COLO829 (cell line): ENCODE measurements at places on chromosomes 2 and 18.

DNA sequence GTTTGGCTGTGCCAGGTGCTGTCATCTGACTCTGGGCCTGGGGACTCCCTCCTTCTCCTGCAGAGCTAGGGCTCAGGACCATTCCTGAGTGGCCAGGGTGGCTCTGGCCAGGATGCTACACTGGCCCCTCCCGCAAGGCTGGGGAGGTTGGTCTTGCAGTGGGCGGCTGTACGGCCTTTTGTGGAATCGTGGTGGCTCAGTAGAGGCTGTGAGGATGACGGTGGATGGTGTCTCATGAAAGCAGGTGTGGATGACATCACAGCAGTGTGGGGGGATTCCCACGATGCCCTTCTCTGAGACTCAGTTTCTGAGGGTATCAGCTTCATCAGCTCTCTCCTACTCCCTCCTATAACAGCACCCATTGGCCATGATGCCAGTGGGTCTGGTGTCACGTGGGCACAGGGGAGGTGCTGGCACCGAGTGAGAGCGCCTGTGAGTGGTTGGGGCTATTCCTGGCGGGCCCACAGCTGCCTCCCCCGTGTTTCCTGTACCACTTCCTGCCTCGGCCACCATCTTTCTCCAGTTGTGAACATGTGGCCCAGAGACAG lies 144.2 kb upstream of the HDAC4 start:
- no peak for DNase-seq

GRCh38 chr2:30590407-30590806 lies 143.4 kb downstream of the LCLAT1 start:
- DNase-seq = no peak

DNA sequence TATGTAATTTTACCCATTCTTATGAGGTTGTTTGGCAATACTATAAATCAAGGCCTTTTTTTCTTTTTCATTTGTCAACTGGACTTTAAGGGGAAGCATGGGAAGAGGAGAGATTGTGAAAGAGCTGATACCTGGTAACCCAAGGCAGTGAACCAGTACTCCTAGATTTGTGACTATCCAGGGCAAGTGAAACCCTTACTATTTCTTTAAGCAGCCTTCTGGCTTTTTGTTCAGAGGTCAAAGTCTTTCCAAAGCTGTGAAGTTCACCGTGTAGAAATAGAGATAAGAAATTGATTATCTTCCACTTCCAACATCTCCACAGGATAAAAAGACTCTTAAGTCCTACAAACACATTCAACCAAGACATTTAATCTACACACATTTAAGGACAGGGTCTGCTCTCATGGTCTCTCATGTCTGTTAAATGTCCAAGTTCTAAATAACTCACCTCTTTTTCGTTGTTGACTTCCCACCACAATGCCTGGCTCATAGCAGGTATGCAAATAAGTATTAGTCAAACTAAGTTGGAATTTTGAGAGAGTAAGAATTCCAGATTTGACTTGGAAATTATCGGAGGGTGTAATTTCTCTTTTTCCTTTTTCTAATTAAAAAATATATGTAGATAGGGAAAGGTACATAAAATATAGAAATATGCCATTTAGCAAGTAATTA lies 485.8 kb downstream of the STK39 start:
- DNase-seq = no peak

DNA sequence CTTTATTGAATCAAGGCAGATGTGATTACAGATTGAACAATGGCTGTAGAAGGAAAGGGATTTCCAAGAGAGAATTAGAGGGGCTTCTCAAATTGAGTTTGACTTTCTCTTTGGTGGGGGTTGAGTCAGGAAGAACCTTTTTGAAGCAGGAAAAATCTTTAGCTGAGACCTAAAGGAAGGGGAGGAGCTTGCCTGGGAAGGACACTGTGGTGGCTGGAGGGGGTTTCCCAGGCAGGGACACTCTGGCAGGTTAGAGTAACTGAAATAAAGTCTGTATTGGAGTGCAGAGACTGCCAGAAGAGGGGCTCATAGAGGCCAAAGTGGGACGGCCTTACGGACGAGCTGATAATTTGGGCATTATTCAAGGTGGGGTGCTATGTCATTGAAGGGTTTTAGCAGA lies 69.3 kb downstream of the NEDD4L start:
- no peak for DNase-seq

- no peak for DNase-seq
Measured at GRCh38 chr18:62354151-62354550, 29.0 kb downstream of the TNFRSF11A start.

DNA sequence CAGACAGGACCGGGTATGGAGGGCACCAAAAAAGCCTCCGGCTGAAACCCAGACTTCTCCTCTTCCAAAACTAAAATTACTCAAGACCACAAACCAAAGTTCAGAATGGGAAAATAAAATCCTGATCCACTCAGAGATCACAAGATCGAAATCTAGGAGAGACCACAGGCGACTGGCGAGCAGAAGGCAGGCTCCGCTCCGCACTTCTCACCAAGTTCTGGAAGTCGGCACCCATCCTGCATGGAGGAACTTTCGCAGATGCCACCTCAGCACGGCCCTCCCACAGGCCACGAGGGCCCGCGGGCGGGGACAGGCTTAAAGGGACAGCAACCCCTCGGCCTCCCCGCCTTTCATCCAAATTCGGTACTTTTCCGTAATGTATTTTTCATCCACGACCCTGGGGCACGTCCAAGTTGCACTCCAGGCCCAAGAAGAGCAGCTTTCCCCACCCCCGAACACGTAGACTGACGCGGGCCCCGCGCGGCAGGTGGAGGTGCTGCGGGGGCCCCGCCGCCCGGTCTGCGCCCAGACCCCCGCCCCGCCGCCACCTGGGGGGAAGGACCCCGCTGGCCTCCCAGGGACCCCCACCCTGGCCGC lies 43.7 kb downstream of the HDLBP start:
- DNase-seq = peak; percentile 64

DNA sequence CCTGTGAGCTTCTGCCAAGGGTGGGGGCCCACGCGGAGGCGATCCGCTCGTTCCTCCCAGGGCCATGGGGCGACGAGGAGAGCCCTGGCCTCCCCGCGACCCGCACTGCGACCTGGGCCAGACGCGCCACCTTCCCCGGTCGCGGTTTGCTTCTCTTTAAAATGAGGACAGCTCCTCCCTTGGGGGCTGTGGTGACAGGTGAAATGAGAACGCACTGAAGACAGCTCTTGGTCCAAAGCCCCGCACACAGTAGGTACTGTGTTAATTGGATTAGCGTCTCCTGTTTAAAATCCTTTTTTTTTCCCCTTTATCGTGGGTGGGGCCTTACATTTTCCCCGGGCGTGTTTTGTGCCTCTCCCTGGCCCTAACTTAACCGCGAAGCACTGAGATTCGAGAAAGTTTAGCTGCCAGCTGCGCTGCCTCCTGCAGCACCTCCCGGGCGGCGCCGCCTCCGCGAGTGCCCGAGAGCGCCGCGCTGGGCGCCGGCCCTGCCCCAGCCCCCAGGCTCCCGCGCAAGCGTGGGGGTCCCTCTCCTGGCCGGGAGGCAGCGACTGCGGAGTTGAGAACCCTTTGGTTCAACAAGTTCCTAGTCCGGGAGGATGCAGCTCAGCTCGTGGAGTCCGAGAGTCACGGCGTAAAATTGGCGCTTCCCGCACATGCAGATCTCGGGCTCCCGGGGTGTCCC lies 1.1 kb downstream of the HPCAL1 start:
- no peak for DNase-seq

DNA sequence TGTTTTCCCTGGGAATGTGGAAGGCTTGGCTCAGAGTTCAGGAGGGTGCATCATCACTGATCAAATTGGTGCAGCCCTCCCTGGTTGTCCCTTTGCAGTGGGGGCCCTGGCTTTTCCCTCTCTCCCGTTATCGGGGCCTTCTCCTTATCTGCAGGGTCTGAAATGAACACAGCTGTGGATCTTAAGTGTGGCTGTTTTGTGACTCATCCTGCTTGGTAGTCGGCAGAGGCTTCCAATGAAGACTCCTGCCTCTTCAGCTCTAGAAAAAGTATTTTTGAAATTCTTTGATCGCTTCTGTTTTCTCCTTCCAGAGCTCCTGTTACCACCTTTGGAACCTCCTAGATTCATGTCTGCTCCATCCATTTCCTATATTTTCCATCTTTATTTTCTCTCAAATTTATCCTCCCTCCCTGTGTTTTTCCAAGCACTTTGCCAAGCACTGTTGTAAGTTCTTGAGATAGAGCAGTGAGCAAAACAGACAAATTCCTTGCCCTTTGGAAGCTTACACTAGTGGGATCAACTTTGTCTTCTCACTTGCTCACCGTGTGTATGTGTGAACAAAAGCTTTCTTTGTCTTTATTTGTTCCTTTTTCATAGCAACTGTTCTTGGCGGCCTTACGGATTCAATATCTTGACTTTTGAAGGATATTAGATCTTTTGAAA lies 45.7 kb downstream of the RALB start:
- no peak for DNase-seq

- no peak for DNase-seq
Measured at GRCh38 chr2:60535685-60536312, 17.7 kb downstream of the BCL11A start.

GRCh38 chr2:63840081-63840784 lies 1.5 kb upstream of the UGP2 start:
- DNase-seq = no peak

- DNase-seq = peak; percentile 29
Measured at GRCh38 chr18:37565977-37566478, 430 bp upstream of the CELF4 start.

- DNase-seq = peak; percentile 50
Measured at GRCh38 chr18:62625019-62625418, 90.3 kb upstream of the PHLPP1 start.

DNA sequence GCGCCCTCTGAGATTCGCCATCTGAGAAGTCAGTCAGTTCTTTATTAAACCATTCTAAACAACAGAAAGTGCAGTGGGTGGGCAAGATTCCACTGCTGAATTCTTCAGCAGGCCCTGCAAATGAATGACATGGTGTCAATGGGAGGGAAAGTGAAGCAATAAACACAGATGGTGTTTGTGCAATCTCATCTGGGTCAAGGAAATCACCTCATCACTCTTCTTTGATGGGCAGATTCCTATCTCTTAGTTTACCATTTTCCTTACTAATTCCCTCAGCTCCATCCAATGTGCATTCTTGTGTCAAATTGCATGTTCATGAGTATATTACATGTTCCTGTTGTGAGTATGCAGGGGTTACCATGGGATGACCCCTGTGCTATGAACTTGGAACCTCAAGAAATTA lies 100.7 kb upstream of the CYP1B1 start:
- DNase-seq = no peak

DNA sequence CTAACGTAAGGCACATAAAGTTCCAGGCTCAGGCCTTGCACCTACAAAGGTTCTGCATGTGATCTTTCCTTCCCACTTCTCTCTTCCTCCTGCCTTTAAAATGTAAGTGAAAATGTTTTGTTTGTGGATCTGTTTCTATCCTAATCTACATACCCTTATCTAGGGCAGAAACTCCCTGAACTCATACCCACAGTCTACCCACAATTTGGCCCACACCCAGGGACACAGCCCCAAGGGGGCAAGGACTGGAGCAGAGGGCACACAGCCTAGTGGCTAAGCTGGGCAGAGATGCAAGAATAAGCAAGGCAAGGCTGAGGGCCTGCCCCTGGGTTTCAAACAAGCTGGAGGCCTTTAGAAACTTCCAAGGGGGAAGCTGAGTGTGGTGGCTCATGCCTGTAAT lies 71.0 kb downstream of the HS1BP3 start:
- no peak for DNase-seq

DNA sequence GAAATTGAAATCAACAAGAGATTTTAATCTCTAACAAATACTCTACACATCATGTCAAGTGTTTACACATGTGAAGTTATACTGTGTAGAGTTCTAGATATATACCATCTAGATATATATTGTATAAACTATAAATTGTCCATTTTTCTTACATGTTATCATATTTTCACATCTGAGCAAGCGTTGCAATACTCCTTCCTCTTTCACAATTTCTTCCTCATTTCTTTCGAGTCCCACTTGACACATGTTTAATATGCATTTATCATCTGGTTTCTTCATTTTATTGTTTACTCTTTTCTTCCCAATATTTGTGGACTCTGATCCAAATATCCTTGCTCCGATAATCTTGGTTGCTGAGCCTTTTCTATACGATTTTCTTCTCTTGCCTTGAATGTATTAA lies 50.2 kb downstream of the UNC80 start:
- no peak for DNase-seq

DNA sequence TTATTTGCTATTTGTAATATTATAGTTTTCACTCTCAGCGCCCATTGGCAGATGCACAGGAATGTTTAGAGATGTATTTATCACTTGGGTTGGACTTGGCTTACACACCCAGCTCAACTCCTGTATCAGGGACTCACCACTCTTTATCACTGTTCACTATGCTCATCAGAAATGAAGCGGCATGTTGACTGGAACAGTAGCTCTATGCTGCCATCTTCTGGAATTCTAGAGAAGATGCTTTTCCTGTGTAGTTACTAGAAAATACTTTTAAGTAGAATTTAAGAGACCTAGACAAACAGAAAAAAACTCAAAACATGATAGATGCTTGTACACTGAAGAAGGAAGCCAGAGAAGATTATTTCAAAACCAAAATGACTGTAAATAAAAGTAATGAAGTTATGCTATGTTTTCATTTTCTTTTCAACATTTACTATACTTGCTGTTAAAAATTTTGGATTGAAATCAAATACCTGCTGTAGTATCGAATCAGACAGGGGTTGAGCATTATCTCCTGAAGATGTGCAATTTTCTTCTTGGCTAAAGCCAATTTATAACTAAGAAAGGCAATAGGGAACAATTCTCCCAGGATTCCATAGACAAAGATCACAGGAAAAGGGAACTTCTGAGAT lies 47.4 kb upstream of the NXPH2 start:
- peak; percentile 49 for DNase-seq

DNA sequence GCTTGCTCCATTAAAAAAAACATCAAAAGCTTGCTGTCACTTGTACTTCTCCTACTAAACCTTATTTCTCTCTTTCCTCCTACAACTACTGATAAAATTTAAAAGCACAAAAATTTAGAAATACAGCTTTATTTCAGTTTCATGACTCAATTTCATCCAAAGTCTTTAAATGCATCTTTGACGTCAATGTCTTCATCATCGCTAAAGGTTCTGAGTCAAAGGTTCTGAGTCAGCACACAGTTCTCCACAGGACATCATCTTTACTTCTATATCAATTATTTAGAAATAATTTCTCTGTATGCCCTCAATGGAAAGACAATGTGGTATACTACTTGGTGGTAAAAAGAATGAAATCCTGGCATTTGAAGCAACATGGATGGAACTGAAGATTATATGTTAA lies 163.9 kb upstream of the DNMT3A start:
- no peak for DNase-seq

- DNase-seq = peak; percentile 80
Measured at GRCh38 chr18:45589356-45590035, 25.8 kb upstream of the SLC14A2 start.

GRCh38 chr18:56647071-56647470 lies 4.1 kb upstream of the WDR7 start:
- DNase-seq = no peak
